ENCODE measurements at places on chromosomes 2 and 18.

DNA sequence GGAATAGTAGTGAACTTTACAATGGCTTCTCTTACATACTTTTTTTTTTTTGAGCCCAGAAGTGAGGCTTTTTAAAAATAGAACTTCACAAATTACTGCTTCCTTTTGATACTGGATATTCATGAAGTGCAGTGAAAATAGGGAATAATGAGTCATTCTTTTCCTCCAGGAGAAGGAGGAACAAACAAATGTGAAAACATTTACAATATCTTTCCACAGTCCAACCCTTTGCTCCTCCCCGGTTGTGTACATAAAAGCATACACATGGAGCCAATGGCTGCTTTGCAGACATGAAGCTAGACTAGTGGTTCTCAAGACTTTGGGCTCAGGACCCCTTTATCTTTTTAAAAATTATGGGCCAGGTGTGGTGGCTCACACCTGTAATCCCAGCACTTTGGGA is 266.9 kb downstream of the GBX2 start:
- DNase-seq, result no peak

DNA sequence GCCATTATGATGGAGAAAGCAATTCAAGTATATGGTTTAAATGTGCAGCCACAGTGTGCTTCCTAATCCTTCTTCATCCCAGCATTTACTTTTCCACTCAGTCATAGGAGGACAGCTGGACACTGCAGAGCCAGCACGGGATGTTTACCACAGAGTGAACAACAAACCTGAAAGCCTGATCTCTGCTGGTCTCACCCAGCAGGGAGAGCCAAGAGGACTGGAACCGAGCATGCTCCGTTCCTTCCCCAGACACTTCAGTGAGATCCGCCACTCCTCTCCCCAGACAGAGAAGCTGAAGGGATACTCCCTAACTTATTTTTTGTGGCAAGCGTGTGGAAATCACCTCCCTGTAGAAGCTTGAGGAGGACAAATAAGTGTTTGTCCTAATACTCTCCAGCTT is 23.2 kb upstream of the GORASP2 start:
- no peak for DNase-seq

- DNase-seq, result no peak
These were observed 141.1 kb downstream of the CDH20 start for GRCh38 chr18:61474341-61474740.

DNA sequence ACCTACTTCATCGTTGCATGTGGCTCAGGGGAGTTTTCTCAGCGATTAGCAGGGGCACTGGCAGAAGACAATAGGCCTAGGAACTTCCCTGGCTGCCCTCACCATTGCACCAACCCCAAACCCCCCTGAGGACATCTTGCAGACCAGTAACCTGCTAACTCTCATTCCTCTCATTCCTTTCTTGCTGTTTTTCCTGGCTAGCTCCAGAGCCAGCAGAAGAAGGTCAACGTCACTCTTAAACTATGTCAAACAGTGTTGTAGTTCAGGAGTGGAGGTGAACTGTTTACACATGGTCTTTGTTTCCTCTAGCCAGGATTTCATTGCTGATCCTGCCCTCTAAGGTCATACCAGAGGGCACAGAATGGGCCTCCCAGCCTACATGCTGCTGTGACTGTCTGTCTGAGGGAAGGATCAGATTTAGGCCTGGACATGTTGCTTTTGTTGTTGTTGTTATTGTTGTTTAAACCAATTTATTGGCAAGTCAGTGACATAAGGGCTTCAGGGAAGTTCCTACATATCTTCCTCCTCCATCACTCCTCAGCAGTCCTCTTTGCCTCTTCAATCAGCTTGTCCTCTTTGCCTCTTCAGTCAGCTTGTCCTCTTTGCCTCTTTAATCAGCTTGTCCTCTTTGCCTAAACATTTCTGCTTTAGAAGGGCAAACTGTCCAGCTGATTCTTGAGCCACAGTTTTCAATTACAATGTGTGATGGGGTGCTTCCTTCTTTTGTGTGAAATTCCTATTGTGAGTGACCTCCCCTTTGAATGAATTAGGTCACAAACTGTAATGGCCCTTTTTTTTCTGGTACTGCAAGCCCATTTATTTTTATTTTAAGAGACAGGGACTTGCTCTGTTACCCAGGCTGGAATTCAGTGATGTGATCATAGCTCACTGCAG is 471.9 kb upstream of the TNP1 start:
- DNase-seq, result no peak

DNA sequence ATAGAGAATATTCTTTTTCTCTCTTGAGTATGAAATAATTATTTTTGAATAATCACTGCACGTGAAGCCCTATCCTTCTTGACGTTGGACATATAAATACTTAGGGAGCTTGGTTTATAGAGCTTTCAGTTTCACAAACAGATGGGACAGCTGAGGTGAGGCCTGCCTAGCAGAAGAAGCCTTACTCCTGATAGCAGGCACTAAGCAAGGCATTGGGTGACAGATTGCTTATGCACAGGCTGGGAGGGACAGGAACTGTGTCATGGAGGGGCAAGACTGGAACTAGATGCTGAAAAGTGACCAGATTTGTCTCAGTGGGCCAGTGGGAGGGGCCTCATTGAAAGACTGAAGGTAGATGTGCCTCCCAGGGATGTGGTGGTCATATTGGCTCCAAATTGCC is 220.8 kb downstream of the NEDD4L start:
- no peak for DNase-seq

DNA sequence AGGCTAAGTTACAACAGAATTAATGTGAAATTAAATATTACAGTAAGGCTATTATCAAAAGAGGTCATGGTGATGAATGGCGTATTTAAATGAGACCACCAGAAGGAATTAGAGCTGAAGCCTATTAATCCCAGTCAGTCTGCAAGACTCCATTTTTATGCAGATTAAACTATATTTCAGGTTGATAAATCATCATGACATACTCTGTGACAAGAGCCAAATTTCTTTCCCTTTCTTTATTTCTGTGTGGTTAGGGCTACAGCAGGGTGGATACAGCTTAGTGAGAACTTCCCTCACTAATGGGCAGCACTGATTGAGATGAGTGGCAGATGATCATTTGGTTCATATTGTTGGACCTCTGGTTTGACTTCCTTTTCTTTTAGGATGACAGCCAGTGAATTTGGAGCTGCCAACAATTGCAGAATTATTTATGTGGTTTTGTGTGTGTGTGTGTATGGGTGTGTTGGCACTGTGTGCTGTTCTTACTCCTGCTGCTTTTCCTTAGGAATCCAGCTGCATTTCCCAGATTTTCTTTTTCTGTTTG is 481.3 kb downstream of the PIK3C3 start:
- no peak for DNase-seq

DNA sequence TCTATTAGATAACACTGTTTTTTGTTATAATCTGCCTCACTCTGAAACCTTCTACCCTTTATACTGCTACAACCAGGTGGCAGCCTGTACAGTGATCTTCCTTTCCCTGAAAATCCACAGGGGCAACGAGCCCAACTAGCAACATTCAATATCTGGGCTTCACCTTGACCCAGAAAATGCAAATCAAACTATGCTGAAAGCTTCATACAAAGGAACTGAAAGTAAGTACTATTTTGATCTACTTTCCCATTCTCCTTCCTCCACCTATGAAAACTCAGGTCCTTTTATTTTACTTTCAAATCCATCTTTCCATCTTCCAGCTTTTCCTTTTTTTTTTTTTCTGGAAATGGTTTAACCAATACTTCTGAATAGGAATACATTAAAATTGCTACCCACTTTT is 175.8 kb upstream of the CCDC150 start:
- no peak for DNase-seq

GRCh38 chr18:26977781-26978180 is 112.3 kb upstream of the AQP4 start:
- DNase-seq, result no peak

- DNase-seq, result no peak
These were observed 22.5 kb downstream of the GATA6 start for GRCh38 chr18:22191923-22192322.
